ENCODE measurements at places on chromosomes 5 and 9.

DNA sequence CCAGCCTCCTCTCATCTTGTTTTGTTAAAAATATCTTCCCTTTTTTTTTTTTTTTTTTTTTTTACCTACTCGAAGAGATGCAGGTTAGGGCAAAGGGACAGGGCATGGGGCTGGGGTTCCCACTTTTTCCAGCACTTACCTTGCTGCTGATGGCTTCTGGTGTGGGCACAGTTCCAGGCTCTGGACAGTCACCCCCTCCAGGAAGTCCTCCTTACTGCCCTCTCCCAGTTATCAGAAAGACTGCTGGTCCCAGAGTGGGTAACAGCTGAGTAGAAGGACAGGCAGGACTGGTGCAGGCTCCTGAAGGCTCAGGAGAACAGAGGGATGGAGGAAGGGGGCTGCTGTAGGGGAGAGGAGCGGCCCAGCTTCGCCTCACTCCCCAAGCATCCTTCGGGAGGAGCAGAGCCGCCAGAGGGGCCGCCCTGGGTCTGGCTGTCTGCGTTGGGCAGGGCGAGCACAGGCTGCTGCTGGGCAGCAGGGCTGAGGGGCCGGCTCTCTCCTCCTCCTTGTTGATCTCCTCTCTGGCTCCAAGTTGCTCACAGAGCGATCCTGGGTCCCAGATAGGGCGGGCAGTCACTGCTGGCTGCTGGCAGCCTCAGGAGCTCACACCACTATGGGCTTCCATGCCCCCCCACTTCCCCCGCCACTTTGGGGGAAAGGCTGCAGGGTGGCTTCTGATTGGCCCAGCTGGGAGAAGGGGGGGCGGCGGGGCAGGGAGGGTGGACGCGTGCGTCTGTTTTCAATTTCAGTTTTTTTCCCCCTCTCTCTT is at the start of gene PDGFRB:
PDGFRB (minus strand) TSS at position 588 of the 769 bp plus-strand sequence. CDS start 18,798 bp downstream, outside the sequence.
- DNase-seq: peak; percentile 10

DNA sequence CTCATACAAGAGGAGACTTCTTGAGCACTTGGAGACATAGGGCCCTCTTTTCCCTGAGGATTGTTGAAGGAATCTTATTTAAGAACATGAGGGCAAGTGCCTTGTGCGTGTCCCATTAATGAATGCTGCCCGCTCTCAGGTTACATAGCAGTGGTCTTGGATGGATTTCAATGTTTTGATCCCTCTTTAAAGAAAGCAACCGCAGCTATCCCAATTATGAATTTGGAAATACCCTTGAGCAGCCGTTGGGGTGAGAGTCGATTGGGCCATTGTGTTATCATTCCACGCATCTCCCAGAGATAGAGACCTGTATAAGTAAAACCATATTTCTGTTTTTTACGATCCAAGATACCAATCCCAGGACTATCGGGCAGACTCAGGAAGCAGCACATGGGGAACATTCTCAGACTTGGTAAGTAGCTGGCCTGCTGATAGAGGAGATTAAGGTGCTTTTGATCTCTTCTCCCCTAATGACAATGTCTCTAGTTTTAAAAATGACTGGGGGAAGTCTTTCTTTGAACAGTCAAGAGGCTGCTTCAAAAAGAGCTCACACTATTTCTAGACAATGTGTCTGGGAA is 145.3 kb downstream of the MACROH2A1 start:
- no peak for DNase-seq

DNA sequence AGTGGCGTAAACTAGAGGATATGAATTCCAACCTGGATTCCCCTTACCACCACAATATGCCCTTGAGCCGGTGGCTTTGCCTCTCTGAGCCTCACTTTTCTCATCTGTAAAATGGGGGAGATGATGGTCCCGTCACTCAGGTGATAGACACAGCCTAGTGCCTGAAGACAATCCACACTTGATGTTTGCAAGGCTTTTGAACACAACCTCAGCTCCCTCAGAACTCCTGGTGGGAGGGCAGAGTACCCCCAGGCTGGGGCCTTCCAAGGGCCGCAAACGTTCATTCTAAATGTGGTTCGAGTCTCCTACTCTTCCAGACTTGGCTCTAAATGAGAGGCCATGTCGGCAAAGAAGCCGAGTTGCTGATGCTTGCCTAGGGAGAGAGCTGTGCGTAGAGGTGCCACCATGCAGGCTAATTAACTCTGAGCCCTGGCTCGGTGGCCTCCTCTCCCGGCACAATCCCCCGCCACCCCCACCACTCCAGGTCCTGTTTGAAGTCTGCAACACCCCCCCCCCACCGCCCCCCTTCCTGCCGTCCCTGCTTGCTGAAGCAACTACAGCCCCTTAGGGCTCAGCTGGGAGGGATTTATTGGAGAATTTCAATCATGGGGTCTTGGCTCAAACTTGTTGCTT is 97.7 kb upstream of the LMX1B start:
- no peak for DNase-seq

- DNase-seq: no peak
Observed at GRCh38 chr5:62371409-62371808, 32.3 kb downstream of the DIMT1 start.

GRCh38 chr5:74380193-74380592 is 260.3 kb downstream of the ENC1 start:
- no peak for DNase-seq

DNA sequence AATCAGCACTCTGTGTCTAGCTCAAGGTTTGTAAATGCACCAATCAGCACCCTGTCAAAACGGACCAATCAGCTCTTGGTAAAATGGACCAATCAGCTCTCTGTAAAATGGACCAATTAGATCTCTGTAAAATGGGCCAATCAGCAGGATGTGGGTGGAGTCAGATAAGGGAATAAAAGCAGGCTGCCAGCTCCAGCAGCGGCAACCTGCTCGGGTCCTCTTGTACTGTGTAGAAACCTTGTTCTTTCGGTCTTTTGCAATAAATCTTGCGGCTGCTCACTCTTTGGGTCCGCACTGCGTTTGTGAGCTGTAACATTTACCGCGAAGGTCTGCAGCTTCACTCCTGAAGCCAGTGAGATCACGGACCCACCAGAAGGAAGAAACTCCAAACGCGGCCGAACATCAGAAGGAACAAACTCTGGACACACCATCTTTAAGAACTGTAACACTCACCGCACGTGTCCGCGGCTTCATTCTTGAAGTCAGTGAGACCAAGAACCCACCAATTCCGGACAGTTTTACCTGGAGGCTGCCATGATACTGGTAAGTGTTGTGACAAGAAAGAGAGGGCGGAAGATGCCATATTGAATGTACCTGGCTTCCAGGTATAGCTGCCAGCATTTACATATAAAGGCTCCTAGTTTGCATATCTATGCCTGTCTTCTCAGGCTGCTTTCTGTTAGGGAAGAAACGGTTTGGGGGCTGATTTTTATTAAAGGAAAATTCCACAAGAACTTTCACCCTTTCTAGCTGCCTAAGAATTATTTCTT is 758.5 kb upstream of the CTNND2 start:
- no peak for DNase-seq

GRCh38 chr5:177327539-177328522 is 16.1 kb upstream of the MXD3 start:
- no peak for DNase-seq

- DNase-seq: no peak
Observed at GRCh38 chr5:59067956-59068656, 485.2 kb downstream of the RAB3C start.

DNA sequence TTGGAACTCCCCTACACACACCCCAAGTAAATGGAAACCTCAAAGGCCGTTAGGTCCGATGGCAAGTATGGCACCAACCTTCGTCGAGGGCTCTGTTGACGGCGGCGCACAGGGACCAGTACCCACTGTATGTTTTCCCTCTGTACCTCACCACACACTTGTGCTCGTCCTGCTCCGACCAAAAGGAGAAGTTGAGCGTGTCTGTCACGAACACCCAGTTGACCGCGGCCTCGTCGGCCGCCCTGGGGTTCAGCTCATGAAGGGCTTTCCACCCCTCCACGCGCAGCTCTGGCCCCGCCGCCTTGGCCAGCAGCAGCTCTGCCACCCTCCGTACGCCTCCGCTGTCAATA is 24.0 kb downstream of the HNRNPK start:
- DNase-seq: peak; percentile 9

DNA sequence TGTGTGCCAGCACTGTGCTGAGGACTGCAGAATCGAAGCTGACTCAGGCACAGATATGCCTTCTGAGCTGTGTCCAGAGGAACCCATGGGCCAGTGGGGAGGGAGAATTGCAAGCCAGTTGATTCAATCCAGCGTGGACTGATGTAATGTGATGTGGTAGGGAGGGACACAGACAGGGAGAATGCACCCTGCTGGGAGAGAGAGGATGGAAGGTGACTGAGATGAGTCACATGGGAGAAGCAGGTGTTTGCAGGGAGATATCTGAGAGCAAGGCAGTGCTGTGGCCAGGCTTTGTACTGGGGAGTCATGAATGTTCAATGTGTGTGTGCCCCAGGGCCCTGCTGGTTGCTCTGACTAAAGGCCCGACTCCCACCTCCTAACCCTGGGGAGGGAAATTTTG is 75.7 kb downstream of the IRX1 start:
- DNase-seq: no peak

DNA sequence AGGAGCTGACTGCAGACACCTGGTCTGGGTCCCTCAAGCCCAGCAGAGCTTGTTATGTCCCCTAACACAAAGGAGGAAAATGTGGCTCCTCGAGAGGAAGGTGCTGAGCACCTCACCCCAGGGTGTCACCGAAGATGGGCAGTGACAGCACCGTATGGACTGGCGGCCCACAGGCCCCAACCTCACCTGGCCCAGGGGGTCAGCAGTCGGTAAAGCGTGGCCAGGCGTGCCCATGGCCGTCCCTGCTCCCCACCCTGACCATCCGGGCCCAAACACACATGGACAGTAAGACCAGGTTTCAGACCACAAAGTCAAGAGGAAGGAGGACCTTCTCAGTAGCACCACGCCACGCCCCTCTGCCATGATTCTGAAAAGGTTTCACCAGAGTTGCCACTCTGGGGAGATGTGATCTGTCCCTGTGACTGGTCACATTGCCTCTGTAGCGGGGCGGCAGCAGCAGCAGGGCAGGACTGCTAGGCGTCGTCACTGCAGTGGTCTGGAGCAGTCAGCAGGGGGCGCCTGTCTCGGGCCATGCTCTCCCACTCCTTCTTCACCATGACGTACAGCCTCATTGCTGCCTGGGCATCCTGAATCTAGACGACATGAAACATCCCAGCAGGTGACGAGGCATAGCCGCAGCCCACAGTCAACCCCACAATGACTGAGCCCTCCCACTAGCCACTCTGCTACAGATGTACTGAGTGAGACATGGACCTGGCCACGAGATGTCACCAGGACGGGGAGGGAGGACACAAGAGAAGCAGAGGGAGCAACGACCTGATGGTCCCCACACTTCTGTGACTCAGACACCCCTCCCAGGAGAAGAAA is 11.1 kb downstream of the REXO4 start:
- DNase-seq: peak; percentile 74

DNA sequence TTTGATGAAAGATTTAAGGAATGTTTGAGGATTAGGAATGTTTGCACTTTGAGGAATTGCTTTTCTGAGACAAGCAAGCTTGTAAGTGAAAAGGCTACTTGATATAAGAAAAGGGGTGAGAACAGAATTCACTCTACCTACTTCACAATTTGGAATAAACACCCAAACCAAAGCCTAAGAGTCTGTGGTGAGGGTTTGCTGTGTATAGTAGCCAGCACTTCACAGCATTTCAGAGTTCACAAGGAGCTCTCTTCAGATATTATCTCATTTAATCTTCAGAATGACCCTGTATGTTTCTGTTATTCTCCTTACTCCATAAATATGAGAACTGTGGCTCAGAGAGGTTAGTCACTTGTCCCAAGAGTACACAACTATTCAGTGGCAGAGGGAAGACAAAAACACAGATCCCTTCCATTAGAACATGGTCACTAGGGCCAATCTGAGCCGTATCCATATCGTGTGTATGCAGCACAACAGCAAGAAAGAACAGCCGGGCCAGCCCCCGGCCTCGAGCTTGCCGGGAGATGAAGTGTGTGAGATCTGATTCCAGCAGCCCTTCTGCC is 92.4 kb downstream of the FRMD3 start:
- DNase-seq: no peak

DNA sequence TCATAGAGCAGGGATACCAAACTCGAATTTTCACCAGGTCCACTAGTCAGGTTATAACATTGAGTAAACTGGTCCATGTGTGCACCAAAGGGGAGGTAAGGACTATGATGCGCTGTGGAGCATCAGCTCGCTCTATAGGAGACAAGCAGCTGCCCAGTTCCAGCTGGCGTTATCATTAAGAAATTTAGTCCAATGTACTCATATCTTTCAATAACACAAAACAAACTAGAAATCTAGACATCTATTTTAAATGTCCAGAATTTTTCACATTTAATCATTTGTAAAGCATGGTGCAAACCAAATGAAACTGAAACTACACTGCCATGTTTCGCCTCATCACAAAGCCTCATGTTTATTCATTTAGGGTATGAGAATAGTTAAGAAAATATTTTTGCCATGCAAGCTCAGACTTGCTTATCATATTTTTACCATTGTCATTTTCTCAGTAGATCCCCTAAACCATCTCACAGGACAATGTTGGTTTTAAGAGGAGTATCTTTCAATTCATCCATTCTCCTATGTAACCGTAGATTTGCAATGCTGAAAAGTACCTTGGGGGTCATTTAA is 50.9 kb downstream of the ZNF474 start:
- no peak for DNase-seq

GRCh38 chr5:156402387-156402921 is 75.5 kb downstream of the SGCD start:
- no peak for DNase-seq

GRCh38 chr9:135612437-135612836 is 26.9 kb downstream of the GLT6D1 start:
- no peak for DNase-seq

GRCh38 chr5:140468188-140468587 is 66.6 kb downstream of the ANKHD1 start:
- no peak for DNase-seq

- DNase-seq: no peak
Observed at GRCh38 chr5:74409712-74410111, 230.8 kb downstream of the ENC1 start.

DNA sequence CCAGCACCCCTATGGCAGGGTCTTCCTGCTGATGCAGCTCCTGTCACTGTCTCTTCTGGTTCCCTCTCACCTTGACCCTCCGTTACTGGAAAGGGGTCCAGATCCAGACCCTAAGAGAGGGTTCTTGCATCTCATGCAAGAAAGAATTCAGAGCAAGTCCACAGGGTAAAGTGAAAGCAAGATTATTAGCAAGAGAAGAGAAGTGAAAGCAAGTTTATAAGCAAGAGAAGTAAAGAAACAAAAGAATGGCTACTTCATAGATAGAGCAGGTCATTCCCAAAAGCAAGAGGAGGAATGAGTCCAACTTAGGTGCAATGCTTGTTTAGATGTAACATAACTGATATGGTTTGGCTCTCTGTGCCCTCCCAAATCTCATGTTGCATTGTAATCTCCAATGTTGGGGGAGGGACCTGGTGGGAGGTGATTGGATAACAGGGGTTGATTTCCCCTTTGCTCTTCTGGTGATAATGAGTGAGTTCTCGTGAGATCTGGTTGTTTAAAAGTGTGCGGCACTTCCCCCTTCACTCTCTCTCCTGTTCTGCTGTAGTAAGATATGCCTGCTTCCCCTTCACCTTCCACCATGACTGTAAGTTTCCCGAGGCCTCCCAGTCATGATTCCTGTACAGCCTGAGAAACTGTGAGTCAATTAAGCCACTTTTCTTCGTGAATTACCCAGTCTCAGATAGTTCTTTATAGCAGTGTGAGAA is 183.3 kb downstream of the MED10 start:
- DNase-seq: no peak

GRCh38 chr5:43573058-43573457 is 16.2 kb upstream of the PAIP1 start:
- DNase-seq: no peak

Data from stimulated activated CD4-positive, alpha-beta T cell treated with anti-CD3 and anti-CD28 coated beads, Interleukin-15, amount 100 ng/mL, for 1 hour (primary cell).